Activated naive CD4-positive, alpha-beta T cell treated with anti-CD3 and anti-CD28 coated beads, Interleukin-2, amount 50 U/mL, for 72 hours (primary cell): ENCODE measurements at places on chromosomes 12 and 14.

- no peak for DNase-seq
Observed at GRCh38 chr12:32671930-32672780, 6.9 kb upstream of the DNM1L start.

- DNase-seq: no peak
Observed at GRCh38 chr14:61588419-61588901, 106.9 kb upstream of the HIF1A start.

GRCh38 chr14:80845856-80846255 is 95.7 kb downstream of the CEP128 start:
- DNase-seq: no peak

- DNase-seq: no peak
Observed at GRCh38 chr12:101878243-101878821, 952 bp downstream of the DRAM1 start.

- no peak for DNase-seq
Observed at GRCh38 chr12:111304642-111305071, 64.2 kb downstream of the PHETA1 start.

DNA sequence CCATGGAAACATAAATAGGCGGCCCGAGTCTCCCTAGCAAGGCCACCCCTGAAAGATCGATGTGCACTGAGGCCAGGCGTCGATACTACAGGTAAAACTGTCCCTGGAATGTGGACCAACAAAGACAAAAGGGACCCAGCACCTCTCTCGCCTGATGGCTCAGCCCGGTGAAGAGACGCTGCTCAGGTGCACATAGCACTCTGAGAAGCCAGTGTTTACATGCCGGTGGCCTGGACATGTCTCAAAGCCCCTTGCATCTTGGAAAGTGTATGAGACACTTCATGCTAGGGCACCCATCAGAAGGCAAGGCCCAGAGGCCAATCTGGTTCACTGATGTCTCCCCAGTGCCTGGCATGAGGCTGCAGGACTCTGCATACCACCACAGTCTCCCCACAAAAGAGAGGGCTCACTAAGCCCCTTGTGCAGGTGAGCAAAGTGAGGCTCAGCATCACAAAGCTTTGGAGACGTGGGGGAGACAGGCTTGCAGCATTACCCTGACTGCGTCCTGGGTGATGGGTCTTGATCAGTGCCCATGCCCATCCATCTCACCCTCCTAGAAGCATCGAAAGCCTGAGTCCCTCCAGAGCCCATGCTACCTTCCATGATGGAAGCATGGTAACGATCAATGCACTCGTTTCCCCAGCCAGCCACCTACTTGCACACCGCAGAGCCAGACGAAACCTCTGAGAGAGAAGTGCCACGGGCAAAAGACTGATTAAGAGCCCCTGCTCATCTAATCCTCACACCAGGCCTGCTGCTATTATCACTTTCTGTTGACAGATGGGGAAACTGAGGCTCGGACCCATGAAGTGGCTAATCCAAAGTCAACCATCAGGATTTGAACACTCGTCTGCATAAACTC is 16.1 kb downstream of the BCL11B start:
- DNase-seq: peak; percentile 55

DNA sequence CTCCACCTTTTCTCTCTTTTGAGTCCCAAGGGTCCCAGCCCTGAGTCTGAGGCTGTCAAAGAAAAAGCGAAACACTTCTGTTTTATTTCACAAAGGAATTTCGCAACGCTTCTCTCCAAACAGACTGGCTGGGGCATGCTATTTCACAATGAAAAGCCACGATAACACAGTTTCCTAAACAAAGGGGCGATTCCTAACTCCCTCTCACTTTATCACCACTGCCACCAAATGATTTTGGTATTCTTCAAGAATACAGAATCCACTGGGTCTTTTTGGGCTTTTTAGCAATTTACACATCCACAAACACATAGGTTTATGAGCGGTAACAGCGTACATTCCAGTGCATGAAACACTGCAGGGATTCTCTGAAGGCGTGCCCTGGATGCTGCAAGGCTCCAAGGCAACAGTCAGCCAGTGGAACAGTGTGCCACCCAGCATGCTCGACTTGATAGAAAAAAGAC is 161.2 kb downstream of the DAD1 start:
- no peak for DNase-seq

DNA sequence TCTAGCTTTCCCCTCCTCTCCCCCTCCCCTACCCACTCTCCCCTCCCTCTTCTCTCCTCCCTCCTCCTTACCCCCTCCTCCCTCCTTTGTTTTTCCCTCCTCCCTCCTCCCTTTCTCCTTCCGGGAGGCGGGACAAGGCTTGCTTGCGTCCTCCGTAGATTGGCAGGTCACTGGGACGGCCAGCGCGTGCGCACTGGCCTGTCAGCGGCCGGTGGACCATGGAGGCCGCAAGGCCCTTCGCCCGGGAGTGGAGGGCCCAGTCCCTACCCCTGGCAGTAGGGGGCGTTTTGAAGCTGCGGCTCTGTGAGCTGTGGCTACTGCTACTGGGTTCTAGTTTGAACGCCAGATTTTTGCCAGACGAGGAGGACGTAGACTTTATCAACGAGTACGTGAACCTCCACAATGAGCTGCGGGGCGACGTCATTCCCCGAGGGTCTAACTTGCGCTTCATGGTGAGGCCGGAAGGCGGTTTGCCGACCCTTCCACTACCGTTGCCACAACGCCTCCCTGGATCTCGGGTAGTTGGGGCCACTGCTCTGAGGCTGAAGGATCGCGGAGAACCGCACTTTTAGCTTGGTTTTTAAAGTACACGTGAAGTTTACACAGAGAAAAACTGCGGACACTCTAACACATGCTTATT is at the start of gene GLIPR1L2:
Gene GLIPR1L2 (plus strand): TSS at position 191 of the 640 bp plus-strand sequence. CDS start 28 bp downstream, at position 219.
- peak; percentile 90 for DNase-seq

DNA sequence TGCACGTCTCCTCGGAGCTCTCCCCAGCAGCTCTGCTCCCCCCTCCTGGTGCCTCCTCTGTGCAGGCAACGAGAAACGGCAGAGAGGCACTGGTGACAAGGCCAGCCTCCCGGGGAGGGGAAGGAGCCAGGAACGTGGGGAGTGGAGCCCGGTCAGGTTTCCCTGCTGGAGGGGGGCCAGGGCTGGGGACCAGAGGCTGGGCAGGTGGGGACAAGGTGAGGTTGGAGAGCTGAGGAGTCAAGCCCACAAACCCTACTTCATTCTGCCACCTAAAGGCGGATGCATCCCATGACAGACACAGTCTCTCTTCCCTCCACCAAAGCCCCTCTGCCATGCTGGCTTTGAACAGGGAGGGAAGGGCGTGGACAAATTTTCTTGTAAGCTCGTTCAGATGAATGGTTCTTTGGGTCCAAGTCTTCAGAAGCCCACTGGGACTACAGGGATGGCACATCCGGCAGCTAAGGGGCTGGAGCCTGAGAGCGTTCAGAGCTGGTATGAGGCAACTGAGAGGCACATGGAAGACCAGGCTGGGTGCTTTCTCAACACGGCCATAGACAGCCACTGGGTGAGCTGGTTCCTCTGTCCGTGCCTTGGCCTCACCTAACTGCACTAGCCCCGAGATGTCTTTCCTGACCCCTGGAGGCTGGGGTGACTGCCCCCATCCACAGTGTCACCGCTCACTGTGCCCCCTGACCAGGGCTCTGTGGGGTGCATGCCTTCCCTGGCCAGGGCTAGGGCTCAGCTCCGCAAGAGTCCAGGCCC is 105.9 kb downstream of the RBM19 start:
- DNase-seq: no peak

DNA sequence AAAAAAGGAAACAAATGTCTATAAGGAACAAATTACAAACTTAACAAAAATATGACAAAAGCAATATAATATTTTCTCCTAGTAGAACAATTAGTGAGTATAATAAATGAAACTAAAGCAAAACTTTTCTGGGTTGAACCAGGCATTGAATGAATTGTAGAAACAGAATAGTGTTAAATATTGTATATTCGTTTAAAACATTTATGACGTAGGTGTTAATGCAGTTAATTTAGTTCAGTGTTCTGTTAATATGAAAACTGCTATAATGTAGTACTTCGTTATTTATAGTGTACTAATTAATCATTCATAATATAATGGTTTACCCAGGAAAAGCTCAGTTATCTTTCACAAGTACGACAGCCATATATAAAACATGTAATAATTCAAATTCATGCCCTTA is 23.7 kb downstream of the NKX2-1 start:
- no peak for DNase-seq

GRCh38 chr12:4630262-4630661 is 18.6 kb downstream of the AKAP3 start:
- no peak for DNase-seq

DNA sequence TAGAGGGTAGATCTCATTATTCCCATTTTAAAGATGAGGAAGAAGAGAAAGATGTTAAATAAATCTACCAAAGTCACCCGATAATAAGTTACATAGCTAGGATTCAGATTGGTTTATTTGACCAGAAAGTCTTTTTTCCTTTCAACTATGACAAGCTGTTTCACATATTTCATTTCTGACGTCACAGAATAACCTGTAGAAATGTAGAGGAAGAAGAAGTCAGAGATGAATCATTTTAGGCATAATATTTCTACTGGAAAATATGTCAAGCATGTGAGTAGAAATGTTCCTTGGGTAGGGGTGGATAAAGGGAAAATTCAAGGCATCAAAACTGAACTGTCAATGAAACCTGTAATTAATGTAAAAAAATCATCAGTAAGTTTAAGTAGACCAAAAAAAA is 107.0 kb downstream of the MGST1 start:
- DNase-seq: no peak

DNA sequence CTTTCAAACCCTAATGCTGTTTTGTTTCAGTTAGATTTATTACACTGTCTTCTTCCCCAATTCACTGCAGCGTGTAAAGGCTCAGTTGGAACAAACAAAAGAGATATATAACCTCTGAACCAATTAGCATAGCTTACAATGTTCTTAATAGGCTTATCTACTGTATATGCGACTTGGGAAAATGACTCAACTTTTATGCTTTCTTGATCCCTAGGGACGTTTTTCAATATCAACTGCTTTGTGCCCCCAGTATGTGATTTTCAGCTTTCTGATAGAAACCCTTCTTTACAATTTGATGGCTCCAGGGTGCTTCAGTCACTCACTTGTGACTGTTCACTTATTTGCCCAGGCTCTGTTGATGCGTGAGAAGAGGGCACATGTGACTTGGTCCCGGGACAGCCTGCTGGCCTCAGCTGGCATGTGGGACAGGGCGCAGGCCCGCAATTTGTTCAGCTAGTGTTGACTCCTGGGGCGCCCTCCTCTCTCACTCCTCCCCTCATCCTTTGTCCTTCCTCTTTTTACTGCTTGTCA is 107.1 kb downstream of the TMTC2 start:
- no peak for DNase-seq

DNA sequence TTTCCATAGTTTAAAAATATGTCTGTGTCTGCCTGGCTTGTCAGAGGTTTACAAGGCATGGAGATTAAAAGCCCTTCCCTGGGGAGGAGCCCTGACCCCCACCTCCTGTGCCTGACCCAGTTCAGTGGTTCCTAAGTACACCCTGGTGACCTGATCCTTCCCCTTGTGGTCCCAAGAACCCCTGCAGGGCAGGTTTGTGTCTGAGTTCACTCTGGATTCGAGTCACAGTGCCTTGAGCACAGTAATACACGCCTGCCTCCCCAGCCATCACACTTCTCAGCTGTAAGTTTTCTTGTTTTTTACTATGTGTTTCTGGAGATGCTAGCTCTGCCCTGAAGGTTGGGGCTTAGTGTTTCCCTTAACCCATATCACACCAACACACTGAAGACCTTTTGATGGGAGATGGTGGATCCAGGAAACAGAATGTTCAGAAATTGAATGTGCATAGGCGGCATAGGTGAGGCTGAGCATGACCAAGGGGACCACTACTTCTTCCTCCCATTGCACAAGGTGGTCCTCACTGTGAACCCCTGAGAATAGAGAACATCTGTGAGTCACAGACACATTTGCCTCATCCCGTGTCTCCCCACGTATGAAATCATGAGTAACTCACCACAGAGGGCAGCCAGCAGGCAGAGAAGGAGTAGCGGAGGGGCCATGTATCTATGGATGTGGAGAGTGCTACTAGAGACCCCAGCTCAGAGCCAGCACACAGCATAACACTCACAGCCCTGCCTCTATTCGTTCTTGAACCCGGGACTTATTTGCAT is 962.9 kb downstream of the TMEM121 start:
- peak; percentile 65 for DNase-seq

- no peak for DNase-seq
Observed at GRCh38 chr14:45083617-45083975, 320 bp upstream of the PRPF39 start.

GRCh38 chr14:104425171-104425681 is 154.3 kb upstream of the C14orf180 start:
- DNase-seq: no peak

GRCh38 chr12:96040305-96041133 is 5.1 kb upstream of the LTA4H start:
- no peak for DNase-seq

GRCh38 chr12:122004633-122005071 is 17.0 kb upstream of the BCL7A start:
- DNase-seq: no peak

DNA sequence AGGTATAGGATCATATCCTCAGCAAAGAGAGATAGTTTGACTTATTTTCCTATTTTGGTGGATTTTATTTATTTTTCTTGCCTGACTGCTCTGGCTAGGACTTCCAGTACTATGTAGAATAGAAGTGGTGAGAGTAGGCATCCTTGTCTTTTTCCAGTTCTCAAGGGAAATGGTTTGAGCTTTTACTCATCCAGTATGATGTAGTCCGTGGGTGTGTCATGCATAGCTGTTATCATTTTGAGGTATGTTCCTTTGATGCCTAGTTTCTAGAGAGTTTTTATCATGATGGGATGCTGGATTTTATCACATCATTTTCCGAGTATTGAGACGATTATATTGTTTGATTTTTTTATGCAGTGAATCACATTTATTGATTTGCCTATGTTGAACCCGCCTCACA is 97.2 kb downstream of the MGAT4C start:
- no peak for DNase-seq

DNA sequence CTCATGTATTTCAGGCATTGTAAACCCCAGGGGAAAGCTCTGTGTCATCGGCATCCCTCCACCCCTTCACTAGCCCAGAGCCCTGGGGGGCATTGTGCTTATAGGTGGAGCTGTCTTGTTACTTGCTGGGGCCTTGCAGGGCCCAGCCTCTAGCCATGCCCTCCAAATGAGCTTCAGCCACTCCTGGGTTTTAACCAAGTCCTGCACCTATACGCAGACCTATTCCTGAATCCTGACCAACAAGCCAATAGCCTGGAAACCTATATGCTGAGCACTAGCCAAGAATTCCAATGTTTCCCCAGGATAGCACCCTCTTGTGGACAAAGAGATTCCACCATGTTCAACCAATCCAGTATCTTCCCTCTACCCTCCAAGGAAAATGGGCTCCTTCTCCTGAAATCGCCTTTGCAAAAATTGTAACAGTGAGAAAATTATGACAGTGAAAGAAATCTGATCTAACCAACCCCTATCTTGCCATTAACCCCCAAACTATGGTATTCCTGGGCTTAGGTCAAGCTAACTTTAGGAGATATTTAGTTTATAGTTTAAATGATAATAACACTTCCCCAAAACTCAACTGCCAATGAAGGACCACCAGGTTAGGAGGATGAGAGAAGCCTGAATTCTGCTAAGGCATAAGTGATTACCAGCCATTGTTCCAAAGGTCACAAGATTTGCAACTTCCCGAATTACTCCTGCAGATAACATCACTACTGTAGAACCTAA is 55.5 kb downstream of the TTC7B start:
- no peak for DNase-seq

GRCh38 chr14:53183611-53184010 is 30.5 kb upstream of the DDHD1 start:
- no peak for DNase-seq

GRCh38 chr12:128138125-128138524 is 128.8 kb upstream of the TMEM132C start:
- DNase-seq: no peak

- no peak for DNase-seq
Observed at GRCh38 chr12:55737581-55738122, 5.3 kb upstream of the GDF11 start.

- no peak for DNase-seq
Observed at GRCh38 chr12:119634743-119635142, 33.2 kb upstream of the PRKAB1 start.
